HT-29 (cell line): ENCODE measurements at places on chromosomes 7 and 10.

- no peak for DNase-seq
Observed at GRCh38 chr7:151141311-151141854, 26.1 kb downstream of the GBX1 start.

DNA sequence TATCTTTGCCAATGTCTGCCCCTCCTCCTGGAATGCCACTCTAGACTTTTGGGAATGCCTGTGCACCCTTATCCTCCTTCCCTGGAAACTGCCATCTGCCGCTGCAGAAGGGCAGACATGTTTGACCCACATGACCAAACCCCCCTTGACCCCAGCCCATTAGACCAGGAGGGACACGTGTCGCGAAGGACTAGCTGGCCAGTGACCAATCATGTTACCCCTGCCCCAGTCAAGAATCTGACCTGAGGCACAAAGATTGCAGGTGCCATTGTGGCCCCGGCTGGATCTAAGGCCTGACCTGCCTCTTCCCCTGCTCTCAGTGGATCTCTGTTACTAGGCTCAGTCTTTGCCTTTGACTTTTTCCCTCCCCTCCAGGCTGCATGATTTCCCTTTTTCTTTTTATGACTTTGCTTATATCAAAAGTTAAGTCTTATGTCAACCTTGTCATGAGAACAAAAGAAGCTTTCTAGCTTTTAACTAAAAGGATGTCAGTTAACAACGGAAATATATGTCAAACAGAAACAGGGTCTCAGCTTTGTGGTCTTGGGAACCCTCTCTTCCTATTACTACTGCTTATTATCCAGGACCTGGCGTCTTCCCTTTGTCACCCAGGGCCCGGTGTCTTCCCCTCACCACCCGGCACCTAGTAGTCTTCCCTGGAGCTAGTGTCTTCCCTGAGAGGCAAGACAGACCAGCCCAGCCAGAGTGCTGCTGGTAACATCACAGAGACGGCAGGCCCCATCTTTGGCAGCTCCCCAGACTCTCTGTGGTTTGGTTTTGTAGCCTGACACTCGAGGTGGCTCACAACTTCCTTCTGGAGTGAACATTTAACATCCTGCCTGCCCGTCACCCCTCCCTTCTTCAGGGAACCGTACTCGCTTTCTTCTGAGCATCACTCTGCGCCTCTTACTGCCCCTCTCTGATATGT, 24.4 kb upstream of the PPIF start:
- no peak for DNase-seq

DNA sequence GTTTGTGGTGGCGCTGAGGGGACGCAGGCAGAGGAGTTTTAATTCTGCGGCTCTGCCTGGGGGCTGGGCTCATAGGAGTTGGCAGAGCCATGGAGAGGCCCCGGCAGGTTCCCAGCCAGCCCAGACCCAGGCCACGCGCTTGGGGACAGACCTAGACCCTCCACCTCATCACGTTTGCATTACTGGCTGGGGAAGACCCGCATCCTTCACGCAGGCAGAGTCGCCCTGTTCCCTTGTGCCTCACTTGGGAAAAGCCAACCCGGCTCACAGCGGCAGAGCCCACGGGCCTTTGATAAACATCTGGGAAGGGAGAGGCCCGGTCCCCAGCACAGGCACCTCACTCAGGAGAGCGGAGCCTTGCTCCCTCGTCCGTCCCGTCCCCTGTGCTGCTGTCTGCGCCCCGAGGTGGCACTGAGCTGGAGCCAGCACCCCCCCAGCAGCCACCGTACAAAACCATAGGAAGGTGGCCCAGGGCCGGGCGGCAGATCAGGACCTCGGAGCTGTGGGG, 112.8 kb downstream of the CYTH3 start:
- no peak for DNase-seq

- no peak for DNase-seq
Observed at GRCh38 chr10:70328967-70329366, 45.2 kb upstream of the NPFFR1 start.

DNA sequence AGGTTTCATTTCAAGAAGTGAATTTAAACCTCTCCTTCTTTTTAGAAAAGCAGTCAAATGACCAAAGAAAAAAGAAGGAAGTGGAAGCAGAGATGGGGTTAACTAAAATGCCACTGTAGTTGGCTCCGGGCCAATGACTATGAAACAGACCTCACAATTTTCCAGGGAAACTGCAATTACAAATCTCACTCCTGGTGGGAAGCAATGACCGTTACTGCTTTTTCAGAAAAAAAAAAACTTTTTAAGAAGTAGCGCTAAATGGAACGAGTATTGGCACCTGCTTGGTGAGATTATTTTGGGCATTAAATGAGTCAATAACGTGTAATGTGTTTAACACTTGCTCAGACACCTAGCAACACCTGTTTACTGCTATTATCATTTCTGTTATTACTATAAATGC, 1.2 kb downstream of the SFRP4 start:
- no peak for DNase-seq

- DNase-seq, result no peak
Observed at GRCh38 chr10:101490026-101490425, 98.0 kb downstream of the POLL start.

DNA sequence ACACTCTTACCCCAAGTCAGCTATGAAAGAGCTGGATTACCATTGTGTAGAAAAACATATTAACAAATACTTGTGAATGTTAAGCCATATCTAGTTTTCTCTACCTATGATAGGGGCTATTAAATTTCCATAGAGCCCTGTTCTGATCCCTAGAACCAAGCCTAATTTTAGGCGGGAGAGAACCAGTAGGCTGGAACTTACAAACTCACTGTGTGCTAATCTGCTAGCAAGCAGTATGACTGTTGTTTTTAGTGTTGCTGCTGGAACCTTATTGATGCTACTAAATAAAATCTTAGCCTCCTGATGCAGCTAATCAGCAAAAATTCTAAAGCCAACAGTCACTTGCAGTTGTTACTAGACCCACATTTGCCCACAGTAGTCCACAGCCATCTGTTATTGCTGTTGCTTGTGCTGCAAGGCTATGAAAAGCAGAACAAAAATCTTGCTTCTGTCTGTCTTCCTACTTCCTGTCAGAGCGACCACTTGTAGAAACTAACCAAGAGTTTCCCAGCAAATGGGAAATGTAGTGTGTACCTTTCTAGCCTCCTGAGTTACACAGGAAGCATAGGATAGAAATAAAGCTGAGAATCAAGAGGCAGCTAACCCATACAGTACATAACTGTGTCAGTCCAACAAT, 368.4 kb downstream of the ARL4A start:
- DNase-seq, result no peak

DNA sequence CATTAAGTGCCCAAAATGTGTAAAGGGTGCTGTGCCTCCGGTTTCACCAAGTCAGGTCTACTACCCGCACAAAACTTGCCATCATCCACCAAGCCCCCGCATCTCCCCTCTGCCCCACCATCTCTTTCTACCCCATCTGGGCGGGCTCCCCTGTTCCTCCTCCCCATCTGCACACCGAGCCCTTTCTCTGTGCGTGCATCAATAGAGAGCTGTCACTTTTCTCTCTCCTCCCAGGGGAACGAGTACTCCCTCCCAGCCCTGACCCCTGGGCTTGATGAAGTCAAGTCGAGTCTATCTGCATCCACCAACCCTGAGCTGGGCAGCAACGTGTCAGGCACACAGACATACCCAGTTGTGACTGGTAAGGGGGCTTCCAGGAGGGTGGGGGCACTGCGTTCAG, 63.5 kb downstream of the PAX2 start:
- DNase-seq, result no peak

DNA sequence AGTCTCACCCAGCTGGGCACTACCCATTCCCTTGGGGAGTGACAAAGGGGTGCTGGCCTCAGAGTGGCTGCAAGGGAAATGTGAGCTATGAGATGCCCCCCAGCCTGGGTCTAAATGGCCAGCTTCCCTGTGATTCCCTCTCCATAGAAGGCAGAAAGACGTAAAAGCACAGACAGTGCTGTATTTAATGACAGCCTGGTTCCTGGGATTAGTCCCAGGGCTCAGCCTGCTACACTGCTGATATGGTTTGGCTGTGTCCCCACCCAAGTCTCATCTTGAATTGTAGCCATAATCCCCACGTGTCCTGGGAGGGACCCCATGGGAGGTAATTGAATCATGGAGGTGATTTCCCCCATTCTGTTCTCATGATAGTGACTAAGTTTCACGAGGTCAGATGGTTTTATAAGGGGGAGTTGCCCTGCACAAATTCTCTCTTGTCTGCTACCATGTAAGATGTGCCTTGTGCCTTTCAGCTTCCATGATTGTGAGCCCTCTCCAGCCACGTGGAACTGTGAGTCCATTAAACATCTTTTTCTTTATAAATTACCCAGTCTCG, 23.9 kb upstream of the CALN1 start:
- DNase-seq, result no peak

DNA sequence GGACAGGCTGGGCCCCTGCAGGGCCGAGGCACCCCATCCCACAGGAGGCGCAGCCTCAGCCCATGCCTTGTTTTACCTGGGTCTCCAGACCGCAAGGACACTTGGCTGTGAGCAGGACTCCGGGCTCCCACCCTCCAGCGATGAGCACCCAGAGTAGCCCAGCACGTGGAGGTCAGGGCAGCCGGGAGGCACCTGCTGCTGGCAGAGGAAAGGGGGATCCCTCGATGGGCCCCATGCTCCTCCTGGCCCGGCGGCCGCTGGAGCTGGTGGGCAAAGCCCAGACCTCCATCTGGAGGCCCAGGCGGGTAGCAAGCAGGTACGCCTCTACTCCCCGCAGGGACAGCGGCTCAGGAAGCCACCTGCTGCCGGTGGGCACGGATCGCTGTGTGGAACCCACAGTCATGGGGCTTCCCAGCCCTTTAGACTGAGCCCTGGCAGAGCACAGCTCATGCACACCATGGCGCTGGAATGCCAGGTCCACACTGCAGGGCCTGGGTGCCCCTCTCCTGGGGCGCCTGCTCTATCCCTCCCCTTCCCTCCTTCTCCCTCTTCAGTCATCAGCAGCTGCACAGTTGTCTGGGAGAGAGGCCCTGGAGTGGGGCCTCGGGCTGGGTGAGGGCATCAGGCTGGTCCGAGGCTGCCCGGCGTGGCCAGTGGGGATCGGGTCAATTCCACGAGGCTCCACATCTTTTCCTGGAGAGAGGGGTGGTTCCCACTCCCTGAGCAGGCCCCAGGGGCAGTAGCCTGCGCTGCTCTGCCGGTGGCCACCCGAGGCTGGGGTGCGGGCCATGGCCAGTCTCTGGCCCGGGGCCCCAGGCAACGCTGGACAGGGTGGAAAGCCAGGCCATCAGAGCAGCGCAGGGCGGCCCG, 65.7 kb downstream of the PWWP2B start:
- DNase-seq, result no peak

- no peak for DNase-seq
Observed at GRCh38 chr7:155278921-155279320, 18.8 kb upstream of the INSIG1 start.

- no peak for DNase-seq
Observed at GRCh38 chr10:78859266-78859665, 209.5 kb upstream of the ZMIZ1 start.

GRCh38 chr10:104406715-104407650, 53.4 kb downstream of the CFAP58 start:
- peak; percentile 31 for DNase-seq

- no peak for DNase-seq
Observed at GRCh38 chr7:112112822-112113255, 93.4 kb downstream of the DOCK4 start.

DNA sequence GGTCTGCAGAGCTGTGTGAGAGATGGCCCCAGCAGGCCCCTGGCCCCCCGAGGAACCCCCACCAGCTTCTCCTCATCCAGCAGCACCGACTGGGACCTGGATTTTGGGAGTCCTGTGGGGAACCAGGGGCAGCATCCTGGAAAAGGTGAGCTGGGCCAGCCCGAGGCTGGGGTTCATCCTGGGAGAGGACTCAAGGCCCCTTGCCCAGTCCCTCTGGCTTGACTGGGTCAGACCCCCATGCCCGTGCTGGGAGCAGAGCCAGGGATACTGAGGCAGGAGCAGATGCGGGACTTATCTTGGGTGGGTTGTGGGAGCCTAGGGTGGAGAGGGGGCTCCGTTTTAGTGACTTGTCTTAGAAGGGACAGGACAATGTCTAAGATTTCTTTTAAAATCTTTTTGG, 47.5 kb downstream of the ZNF467 start:
- DNase-seq, result no peak

GRCh38 chr7:132458729-132459128, 117.5 kb downstream of the PLXNA4 start:
- DNase-seq, result no peak

- no peak for DNase-seq
Observed at GRCh38 chr10:113091920-113092319, 141.9 kb downstream of the TCF7L2 start.

DNA sequence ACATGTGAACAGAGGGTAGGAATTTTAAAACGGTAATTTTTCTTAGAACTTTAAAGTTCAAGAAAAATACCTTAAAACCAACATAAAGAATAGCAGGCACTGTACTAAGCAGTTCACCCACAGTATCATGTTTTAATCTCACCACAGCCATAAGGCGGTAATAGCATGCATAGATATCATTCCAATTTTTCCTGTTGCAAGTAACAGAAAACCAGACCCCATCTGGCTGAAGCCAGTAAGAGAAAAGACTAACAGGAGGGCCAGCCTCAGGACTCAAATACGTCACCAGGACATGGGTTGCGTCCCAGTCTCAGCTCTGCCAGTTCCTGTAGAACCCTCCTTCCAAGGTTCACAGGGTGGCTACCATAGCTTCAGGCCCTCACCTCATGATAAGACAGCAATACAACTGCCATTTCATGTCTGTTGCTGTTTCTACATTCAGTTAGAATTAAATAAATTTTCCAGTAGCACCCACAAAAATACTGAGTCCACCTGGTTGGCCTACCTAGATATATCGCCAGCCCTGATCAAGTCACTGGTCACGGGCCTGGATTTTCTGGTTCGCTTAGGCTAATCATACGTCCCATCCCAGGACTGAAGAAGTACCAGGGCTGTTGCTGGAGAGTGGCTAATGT, 2.0 kb upstream of the RNF32 start:
- DNase-seq, result no peak

DNA sequence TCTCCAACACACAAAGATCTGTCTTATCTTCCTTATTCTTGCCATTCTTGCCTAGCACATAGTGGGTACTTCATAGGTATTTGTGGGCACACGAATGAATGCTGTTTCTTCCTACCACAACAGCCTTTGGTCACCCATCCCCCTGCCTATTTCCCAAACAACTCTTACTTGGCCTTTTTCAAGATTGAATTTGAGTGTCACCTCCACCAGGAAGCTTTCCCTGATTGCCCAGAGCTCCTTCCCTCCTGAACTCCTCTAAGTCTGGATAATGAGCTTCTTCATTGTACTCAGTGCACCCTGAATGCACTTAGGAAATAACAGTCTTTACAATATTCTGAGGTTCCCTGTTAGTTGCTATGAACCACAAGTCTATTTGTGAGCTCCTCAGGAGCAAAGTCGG, 11.6 kb upstream of the PDZD8 start:
- DNase-seq, result no peak

GRCh38 chr7:68470836-68471435, 1127.3 kb upstream of the AUTS2 start:
- no peak for DNase-seq

GRCh38 chr10:12269056-12269455, 73.1 kb downstream of the CDC123 start:
- DNase-seq, result no peak
